Kidney epithelial cell (primary cell): ENCODE measurements at places on chromosomes 2 and 18.

DNA sequence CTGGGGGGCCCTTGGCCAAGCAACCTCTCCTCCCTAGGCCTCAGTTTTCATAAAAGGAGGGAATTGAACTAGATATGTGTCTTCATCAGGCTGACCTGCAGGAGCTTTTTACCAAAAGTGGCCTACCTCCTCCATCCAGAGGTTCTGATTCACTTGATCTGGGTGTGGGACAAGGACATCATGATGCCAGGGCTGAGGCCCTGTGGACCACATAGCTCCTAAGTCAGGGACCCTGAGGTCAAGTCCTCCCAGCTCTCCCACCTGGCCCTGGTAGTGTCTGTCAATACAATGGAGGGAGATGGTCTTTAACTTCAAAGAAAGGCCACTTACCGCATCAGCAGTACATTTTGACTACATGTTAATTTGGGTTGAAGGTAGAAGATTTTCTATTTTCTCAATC, 10.4 kb downstream of the IL1RN start:
- DNase-seq = no peak

DNA sequence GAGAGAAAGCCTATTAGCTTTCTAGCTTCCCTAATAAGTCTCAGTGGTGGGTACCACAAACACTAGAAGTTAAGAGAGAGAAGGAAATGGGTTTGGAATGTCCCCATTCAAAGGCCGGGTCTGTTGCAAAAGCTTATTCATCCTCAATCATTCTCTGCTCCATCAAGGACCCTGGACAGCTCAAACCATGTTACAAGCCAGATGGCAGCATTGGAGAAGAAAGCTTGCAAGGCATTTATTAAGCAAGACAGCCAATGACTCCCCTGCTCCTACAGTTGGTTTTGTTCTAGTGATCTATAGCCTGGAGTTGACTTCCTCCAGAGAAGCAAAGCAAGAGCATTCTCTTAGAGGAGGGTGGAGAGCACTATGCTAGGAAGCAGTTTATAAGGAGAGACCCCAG, 86.9 kb upstream of the LMAN1 start:
- no peak for DNase-seq

GRCh38 chr2:101985101-101985792, 6.5 kb upstream of the IL1R2 start:
- DNase-seq = no peak

- no peak for DNase-seq
Measured at GRCh38 chr18:49460976-49461601, 644 bp upstream of the DYM start.

GRCh38 chr2:53786352-53786704, 425 bp downstream of the ASB3 start:
- no peak for DNase-seq

GRCh38 chr2:120013597-120014223, 833 bp downstream of the EPB41L5 start:
- no peak for DNase-seq

DNA sequence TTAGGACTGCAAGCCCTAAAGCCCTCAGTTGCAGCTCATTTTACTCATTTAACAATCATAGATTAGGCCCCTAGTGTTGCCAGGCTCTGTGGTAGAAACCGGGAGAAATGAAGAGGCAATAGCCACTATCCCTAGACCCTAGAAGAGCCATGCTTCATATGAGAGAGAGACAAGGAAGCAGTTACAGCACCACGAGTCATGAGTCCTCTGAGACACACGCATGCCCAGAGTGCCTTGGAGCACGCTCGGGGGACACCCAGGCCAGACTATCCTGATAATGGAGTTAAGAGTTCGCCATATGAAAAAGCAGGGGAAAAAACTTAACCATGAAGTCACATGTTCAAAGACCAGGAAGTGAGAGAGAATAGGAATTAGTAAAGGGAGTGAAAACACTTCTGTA, 321.5 kb upstream of the PKDCC start:
- no peak for DNase-seq

DNA sequence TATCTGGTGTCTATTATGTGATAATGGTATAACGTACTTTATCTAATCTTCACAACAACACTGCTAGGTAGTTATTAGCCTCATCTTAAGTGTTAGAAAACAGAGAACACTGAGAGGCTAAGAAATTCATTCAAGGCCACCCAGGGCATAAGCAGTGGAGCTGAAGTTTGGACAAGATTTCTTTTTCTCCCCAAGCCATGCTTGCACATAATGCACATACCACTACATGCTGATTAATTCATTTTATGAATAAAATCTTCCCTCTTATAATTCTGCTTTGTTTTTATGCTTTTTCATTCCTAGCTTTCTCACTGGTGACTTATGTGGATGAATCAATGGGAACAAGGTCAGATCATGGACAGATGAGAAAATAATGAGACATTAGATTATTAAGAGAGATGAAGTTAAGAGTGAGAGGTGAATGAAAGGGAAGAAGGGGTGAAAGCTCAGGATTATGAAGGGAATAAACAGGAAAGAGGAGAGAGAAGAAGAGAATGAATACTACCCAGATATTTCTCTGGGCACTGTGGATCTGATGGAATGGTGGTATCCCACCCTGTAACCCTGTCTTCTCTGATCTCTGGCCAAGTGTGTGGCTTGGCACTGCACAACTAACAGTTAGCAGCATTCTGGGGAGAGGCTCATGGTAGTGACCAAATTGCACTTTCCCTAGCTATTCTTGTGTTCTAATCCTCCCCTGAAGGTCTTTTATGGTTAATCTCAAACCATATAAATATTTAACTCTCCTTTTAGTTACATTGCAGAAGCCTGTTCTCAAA, 17.7 kb upstream of the GALNT3 start:
- no peak for DNase-seq

- DNase-seq = no peak
Measured at GRCh38 chr18:34038086-34038485, 186.6 kb downstream of the NOL4 start.

DNA sequence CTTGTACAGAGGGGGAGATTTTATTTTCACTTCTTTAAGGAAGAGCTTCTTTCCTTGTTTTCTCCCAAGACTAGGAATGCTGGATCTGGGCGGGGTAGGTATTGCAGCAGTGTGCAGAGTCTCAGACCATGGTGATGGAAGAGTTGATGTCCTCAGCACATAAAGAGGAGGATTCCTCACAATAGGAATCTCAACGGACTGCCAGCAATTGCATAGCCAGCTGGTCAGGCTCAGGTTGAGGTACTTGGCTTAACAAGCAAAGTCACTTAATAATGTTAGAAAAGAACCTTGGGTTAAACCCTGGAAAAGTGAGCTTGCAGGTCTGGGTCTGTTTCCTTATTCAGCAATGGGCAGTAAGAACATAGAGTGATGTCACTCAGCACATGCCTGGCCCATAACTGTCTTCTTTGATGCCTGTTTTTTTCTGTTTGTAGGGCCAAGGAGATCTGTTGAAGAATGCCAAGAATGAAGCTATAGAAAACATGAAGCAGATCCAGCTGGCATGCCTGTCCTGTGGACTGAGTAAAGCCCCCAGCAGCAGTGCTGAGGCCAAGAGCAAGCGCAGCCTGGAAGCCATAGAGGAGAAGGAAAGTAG, 342.1 kb downstream of the PLCL1 start:
- no peak for DNase-seq
